ENCODE measurements at places on chromosomes 16 and 17. TPM values are rescaled to one million over a fixed set of nuclear protein-coding genes. Genes with fewer than 3 reads are reported as not detected.

Gene RGS11
- total RNA-seq = 1.7 TPM

Gene HOXB8
- total RNA-seq = 0.33 TPM

Gene SRCAP
- 16.7 TPM for total RNA-seq

Gene GOSR2
- 35.3 TPM for total RNA-seq

Gene HOXB7
- total RNA-seq = 8.9 TPM

Gene EPN3
- total RNA-seq = not detected

Gene STARD3
- total RNA-seq = 55.6 TPM

Gene KRTAP3-2
- not detected for total RNA-seq

Gene EIF3C
- total RNA-seq = 61.6 TPM

Gene P2RX1
- not detected for total RNA-seq

Gene KRTAP4-3
- not detected for total RNA-seq

Gene TAT
- not detected for total RNA-seq

Gene CCL1
- not detected for total RNA-seq

Gene RCVRN
- not detected for total RNA-seq

Gene MRM1
- 4.5 TPM for total RNA-seq

Gene KRTAP4-5
- total RNA-seq = not detected

Gene TMC5
- total RNA-seq = not detected

Gene SLC7A6
- 36.0 TPM for total RNA-seq

Gene NPTX1
- 0.36 TPM for total RNA-seq

Gene TLCD3B
- total RNA-seq = not detected

Gene PRAC2
- not detected for total RNA-seq

Gene ARHGDIG
- 0.36 TPM for total RNA-seq

Gene ACADVL
- 155 TPM for total RNA-seq

Gene SPATA22
- 0.31 TPM for total RNA-seq

Gene TMED6
- total RNA-seq = 0.15 TPM

Gene CHST6
- total RNA-seq = 9.3 TPM

Gene CORO1A
- total RNA-seq = 0.73 TPM

Gene ASPA
- 26.8 TPM for total RNA-seq

Gene ZNF319
- 4.4 TPM for total RNA-seq

Gene SALL1
- total RNA-seq = not detected

Gene C16orf87
- total RNA-seq = 6.5 TPM

Gene SCNN1B
- not detected for total RNA-seq

Gene KRTAP16-1
- total RNA-seq = not detected

Gene MYH1
- total RNA-seq = not detected

Gene ZPBP2
- not detected for total RNA-seq

Gene KRTAP3-3
- total RNA-seq = not detected
